ENCODE measurements at places on chromosomes 11 and 22.

DNA sequence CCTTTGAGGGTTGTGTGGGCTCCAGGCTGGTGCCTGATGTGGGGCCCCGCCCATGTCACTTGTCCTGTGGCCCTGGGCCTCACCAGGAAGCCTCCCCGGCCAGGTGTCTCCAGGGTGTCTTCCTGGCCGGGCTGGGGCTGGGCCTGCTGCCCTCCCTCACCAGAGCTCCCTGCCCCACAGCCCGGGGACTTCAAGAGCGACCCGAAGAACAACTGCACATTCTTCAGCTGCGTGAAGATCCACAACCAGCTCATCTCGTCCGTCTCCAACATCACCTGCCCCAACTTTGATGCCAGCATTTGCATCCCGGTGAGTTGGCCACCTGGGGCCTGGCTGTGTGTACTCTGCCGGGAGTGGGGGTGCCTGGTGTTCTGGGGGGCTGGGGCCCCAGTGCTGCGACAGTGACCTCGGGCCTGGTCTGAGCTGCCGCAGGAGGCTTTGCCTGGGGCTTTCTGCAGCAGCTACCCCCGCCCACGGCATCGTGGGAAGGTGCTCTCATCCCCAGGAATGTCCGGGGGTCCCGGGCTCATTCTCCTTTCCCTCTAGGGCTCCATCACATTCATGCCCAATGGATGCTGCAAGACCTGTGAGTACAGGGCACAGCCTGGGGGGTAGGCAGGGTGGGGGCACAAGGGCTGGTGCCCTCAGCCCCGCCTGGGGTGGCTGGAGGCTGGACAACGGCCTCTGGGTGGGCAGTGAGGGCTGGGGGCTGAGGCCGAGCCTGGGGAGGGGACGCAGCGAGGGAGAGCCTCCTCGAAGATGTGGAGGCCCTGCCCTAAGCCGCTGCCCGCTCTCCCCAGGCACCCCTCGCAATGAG is 34.6 kb downstream of the MUC2 start:
- DNase-seq = no peak

- no peak for DNase-seq
Observed at GRCh38 chr11:82747471-82747870, 13.8 kb upstream of the FAM181B start.

- no peak for DNase-seq
Observed at GRCh38 chr11:65071907-65072630, 11.8 kb downstream of the CDCA5 start.

GRCh38 chr11:1008001-1008802 is 28.3 kb downstream of the MUC6 start:
- DNase-seq = no peak

DNA sequence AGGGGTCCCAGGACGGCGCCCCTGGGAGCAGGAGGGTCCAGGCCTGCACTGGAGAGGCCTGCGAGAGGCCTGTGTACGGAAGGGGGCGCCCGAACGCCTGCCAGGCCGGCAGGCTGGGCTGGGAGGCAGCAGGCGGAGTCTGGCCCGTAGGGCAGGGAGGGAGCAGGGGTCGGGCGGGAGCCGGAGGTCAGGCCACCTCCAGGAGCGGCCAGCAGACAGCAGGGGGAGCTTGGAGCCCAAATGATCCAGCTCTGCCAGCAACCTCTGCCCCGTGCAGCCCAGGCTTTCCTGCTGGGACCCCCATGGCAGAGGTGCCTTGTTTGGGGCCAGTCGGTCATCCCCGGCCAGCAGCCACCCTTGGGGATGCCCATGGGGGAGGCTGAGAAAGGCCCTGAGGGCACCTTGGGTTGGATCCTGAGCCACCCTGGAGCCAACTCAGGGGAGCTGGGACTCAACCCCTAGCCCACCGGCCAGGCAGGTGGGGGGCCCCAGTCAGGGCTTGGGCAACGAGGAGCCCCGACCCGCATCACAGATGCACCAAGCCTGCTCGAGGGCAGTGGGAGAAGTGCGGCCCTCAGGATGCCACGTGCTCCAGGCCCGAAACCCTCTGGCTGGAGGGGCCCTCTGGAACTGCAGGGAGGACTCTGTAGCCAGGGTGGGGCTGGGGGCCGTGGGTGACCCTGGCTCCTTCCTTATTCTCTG is 9.6 kb upstream of the SYT8 start:
- DNase-seq = no peak

GRCh38 chr11:47889714-47890441 is 41.7 kb upstream of the NUP160 start:
- DNase-seq = no peak

DNA sequence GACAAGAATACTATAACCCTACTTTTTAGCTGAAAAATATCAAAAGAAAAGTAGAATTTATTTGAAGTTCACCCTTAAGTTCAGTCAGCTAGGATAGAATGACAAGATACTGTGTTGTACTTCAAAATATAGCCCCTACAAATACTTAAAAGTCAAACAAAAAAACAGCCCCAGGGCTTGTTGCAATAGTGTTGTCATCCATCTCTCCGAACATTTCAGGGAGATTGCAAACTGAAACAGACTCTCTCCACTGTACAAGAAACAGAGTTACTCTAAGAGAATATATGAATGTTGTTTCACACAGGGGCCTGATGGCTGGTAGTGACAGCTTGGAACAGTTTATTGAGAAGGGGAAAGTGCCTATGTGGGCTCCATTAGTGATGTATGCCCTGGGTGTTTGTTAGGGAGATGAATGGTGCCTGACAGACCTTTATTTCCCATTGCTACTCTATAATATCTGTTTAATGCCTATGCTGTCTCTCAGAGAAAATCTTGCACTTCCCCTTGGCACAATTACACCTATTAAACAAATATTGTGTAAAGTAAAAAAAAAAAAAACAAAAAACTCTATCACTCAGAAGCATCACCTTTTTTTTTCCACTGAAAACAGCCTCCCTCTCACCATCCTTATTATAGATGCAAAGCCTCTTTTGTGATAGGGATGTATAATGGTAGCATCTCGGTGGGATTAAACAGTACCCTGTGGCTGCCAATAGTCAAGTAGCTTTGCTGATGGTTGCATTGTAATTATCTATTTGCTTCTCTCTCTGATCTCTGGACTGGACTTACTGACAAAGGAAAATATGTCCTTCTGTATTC is 506.3 kb upstream of the LUZP2 start:
- DNase-seq = no peak

DNA sequence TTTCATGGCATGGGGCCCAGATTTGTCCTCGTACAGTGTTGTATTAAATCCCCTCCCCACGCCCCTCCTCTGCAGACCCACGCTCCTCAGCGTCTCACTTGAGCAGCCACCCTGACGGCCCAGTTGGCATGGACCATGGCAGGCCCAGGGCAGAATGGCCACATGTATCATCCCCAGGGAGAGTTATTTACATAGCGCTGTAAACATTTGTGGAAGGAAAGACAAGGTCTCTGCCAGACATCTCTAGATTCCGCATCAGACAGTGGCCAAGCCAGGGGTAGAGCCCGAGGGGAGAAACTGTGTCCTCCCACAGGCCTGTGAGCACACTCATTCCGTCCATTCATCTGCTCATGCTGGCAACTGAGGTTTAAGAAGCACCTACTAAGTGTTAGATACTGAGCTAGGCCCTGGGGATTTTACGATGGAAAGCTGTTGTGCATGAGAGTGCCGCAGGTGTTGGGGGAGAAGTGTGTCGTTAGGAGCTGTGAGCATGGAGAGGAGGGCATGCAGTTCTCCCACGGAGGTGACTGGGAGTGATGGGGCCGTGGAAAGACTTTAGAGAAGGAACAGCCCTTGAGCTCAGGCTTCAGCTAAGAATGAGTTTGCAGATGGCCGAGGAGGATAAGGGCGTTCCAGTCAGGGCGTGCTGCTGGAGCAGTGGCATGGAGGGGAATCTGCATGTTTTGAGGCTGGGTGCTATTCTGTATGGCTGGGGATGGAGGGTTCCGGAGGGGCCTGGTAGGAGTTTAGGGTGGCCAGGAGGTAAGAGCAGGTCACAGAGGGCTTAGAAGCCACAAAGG is 94.9 kb downstream of the GRIK4 start:
- no peak for DNase-seq

DNA sequence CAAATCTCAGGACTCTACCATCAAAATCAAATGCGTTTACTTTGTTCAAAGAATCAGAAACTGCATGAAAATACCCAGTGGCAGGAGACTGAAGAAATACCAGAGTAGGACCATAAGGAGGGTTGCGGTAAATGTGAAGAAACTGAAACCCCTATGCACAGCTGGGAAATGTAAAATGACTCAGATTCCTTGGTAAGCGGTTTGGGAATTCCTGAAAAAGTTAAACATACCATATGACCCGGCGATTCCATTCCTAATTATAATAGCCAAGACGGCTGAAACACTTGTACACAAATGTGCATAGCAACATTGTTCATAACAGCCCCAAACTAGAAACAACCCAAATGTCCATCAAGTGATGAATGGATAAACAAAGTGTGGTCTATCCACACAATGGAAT is 114.1 kb upstream of the GRAMD1B start:
- no peak for DNase-seq

DNA sequence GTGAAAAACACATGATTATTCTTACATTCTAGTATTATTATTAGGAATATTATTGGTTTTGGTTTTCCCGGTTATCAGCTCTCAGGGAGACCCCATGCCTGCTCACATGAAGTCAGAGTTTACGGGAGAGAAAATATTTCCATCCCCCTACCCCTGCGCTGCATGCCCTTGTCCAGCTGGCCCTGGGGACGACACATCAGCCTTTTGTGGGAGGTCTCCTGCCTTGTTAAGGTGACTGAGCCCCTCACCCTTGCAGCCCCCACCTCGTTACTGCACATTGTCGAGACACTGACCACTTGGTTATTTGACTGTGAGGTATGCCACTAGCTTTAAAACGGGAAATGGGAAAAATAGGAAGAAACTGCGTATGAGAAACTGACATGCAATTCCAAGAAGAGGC is 63.0 kb downstream of the PARVG start:
- no peak for DNase-seq

GRCh38 chr22:45615364-45615763 is 56.3 kb upstream of the ATXN10 start:
- DNase-seq = no peak

DNA sequence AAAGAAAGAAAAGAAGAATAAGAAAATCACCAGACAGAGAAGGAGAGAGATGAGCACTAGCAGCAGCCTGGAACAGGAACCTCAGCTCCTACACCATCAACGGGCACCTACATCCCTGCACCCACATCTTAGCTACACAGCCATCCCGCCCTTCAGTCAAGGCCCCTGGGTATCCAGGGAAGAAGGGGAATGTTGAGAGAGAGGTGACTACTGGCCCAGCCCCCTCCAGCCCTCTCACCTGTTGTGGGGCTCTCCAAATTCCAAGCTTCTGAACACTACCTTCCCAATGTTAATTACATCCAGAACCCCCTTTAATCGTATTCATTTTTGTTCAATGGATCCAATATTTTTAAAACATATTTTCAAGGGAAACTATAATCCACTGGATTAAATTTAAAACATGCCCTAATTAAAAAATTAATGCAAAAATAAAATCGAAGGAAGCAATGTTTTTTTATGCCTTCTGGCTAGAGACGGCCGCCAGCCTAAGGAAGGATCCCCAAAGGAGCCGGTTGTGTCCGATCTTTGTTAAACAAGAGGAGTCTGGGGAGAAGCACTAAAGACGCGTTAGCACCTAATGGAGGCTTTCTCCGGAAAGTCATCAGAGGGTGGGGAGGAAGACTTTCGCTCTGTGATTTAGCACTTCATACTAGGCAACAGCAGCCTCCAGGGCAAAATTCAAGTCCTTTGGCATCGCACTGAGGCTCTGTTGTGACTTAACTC is 9.5 kb downstream of the TPST2 start:
- DNase-seq = no peak

DNA sequence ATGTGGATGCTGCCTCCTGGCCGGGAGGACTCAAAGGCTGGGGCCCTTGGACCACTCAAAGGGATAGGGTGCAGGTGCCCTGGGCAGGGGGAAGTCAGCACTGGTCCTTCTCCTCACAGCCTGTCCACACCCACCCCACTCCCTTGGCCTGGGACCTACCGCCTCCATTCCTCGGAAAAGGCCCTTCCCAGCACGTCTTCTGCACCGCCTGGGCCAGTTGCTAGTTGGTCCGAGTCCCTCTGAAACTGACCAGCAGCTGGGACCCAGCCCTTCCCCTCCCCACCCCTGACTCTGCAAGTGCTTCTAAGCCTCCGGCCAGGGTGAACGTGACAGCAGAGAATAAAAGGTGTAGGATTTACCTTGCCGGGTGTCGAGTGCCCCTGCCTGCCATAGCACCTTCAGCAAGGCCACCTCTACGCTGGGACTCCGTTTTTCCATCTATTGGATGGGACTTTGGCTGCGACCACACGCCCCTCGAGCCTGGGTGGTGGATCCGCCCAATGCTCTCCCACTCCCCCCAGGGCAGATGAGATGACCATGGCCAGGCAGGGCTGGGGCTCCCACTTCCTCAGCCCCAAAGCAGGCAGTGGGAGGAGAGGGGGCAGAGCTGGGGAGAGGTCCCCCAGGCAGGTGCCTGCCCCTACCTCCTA is 37.3 kb downstream of the OSBPL5 start:
- DNase-seq = no peak

DNA sequence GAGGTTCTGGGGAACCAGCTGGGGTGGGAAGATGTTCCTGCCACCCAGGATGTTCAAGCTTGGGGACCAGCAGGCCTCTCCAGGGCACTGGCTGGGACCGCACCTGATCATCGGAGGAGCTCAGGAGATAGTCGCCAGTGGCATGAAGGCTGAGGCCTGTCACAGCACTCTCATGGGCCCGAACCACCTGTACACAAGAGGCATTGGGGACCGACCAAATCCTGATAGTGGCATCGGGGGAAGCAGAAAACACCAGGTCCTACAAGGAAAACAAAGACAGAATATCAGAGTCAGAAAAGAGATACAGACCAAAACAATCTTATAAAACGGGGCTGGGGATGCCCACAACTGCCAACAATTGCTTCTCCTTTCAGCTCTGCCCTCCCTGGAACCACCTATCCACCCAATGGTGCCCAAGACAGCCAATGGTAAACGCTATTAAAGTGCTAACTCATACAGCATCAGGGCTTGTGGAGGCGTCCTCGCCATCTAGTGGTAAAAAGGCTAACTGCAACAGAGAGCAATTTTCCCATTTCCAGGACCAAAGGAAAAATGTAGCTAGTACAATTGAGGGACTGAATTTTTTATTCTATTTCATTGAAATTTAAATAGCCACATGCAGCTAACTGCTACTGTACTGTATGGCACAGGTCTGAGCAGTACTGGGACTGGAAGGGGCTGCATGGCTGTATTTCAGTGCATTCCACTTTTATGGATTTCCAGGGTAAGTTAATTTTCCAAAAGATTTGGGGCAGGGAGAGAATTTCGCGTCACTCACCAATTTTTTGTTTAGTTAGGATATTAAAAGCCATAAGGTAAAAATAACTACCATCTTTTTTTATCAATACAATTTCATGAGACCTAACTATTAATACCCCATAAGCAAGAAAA is 7.1 kb downstream of the PRPF19 start:
- DNase-seq = peak; percentile 59

- DNase-seq = no peak
Observed at GRCh38 chr11:132158696-132159095, 788.3 kb downstream of the NTM start.

Measured in hindlimb muscle (tissue), 1 donor.